Stimulated activated CD4-positive, alpha-beta T cell treated with anti-CD3 and anti-CD28 coated beads, Interleukin-1b, Interleukin-23, amount 100 ng/mL, for 1 hour (primary cell): ENCODE measurements at places on chromosomes 12 and 14.

DNA sequence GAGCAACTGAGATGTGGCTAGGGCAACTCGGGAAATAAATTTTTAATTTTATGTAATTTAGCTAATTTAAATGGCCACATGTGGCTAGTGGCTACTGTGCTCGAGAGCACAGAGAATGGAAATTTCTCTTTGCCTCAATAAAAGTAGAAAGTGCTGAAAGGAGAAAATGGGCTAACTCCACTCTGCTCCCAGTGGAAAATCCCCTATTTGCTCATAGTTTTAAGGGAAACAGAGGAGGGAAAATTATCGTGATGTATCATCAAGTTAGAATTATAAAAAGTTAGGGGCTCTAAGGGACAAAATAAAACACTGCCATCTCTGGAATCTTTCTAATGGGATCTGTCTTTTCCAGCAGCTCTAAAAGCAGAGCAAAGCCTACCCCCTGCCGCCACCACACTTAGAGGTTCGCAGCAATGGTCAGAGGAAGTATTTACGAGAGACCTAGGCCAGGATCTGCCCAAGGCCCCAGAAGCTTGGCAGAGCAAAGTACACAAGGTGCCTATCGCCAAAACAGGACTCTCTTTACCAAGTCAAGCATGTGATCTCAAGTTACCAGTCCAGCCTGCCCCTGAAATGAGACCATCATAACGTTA lies 220.7 kb downstream of the PPM1H start:
- DNase-seq: no peak

- DNase-seq: no peak
These were observed 12.2 kb downstream of the JDP2 start for GRCh38 chr14:75439989-75440388.

GRCh38 chr12:107624493-107624892 lies 61.1 kb upstream of the PWP1 start:
- no peak for DNase-seq

DNA sequence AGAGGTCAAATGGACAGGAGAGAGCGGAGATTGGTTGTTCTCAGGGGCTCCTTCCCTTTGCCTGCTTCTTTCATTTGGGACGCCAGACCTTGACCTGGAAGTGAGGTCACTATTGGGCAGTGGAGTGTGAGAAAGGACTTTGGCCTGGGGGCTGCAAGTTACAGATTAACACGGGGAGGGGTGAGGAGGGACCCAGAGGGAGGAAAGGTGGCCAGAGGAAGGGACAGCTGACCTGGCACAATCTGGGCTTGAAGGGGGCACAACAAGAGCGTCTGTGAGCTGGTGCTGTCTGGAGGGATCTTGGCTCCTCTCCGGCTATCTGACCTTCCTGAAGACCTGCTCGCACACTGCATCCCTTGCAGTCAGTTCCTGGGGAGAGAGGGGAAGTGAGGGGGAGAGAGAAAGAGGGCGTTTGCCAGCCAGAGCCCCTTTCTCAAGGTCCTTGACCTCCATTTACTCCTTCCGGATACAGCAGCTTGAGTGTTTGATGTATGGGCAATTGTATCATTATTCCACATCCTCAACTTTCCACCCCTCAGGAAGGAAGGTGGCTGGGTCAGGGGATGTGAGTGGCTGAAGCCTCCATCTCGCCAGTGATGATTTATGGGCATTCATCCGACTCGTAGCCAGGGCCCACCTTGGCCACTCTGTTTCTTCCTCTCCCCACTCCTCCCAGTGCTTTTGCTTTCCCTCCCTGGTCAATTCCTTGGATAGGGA lies 4.7 kb downstream of the RBP5 start:
- no peak for DNase-seq

DNA sequence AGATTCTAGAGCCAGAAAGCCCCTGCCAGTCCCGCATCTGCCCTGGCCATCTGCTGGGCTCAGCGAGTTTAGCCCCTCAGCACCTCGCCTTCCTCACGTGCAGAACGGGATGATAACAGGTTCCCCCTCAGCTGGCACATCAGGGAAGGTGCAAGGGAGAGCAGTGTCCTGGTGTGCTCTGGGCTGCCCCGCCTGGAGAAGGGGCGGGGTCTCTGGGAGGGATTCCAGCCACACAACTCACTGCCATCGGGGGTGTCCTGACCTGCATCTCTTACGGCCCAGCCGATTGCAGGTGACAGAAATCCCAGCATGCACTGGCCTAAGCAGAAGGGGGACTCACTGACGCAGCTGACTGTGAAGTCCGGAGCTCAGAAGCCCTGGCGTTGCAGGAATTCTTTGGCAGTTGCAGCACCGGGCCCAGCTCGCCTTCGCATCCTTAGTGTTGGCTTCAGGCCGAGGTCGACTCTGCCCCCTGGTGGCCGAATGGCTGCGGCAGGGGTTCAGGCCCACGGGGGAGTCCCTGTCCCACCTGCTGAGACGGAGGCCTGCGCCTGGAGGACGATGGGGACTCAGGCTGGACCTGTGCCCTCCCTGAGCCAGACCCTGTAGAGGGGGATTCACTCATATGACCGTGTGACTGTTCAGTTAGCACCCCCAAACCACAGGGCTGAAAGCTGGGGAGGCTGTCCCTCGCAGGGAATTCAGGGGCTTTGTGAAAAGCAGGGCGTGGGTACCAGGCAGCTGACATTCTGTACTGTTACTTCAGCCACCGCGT lies 178.6 kb downstream of the ADGRD1 start:
- peak; percentile 72 for DNase-seq

GRCh38 chr14:99627510-99628381 lies 17.2 kb upstream of the HHIPL1 start:
- no peak for DNase-seq

DNA sequence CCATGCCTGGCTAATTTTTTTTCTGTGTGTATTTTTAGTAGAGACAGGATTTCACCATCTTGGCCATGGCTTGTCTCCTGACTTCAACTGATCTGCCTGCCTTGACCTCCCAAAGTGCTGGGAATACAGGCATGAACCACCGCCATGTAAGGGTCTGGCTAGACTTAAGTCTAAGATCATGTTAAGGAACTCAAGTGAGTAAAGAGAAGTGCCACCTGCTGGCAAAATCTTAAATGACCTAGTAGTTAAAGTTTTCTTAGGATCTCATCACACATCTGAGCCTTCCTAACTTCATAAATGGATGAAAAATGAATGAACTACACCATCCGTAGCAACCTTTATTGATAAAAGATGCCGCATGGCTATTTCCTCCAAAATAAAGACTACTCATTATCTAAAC lies 1.7 kb upstream of the C12orf56 start:
- DNase-seq: no peak

DNA sequence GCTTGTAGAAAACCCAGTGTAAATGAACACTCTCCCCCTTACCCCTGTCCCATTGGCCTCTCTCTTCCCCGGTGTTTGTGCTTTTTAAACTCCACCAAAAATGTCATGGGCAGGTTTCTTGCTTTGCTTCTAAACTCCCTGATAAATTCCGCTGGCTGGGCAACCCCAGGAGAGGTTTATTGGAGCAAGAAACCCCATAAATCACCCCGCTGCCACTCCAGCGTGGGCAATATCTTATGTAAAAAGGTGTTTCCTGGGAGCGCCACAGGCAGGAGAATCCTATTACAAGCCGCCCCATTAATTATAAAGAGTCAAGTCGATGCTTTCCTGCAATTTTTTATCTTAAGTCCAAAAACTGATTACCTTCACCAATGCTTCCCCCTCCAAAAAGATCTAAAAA lies 22.8 kb downstream of the LHX5 start:
- DNase-seq: no peak

- no peak for DNase-seq
These were observed 79.4 kb downstream of the LIN7A start for GRCh38 chr12:80858356-80858755.

GRCh38 chr12:30286345-30286926 lies 409.2 kb downstream of the IPO8 start:
- DNase-seq: no peak

- no peak for DNase-seq
These were observed 27.8 kb upstream of the BDKRB2 start for GRCh38 chr14:96176811-96177211.

DNA sequence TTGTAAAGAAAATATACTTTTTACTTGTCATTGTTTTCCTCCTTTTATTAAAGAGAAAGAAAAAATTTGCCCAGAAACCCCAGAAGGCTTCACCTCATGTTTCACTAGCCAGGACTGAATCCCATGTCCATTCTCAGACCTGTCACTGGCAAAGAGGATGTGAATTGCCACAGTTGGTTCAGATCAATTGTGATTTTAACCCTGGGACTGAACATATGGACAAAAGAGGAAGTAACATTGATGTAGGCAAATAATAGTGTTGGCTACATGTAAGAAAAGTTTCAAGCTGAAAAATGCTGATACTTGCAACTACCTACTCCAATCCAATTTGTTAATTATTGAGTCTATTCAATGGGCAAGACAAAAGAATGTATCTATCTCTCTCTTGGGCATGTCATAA lies 8.6 kb upstream of the CCDC196 start:
- DNase-seq: no peak

- no peak for DNase-seq
These were observed 977.9 kb downstream of the TMTC2 start for GRCh38 chr12:83664650-83665049.

- DNase-seq: no peak
These were observed 441.1 kb downstream of the PCNX1 start for GRCh38 chr14:71348394-71348793.

- DNase-seq: no peak
These were observed 42.5 kb upstream of the MYBPC1 start for GRCh38 chr12:101552277-101552676.

GRCh38 chr14:88140874-88141273 lies 135.9 kb downstream of the GPR65 start:
- DNase-seq: no peak

DNA sequence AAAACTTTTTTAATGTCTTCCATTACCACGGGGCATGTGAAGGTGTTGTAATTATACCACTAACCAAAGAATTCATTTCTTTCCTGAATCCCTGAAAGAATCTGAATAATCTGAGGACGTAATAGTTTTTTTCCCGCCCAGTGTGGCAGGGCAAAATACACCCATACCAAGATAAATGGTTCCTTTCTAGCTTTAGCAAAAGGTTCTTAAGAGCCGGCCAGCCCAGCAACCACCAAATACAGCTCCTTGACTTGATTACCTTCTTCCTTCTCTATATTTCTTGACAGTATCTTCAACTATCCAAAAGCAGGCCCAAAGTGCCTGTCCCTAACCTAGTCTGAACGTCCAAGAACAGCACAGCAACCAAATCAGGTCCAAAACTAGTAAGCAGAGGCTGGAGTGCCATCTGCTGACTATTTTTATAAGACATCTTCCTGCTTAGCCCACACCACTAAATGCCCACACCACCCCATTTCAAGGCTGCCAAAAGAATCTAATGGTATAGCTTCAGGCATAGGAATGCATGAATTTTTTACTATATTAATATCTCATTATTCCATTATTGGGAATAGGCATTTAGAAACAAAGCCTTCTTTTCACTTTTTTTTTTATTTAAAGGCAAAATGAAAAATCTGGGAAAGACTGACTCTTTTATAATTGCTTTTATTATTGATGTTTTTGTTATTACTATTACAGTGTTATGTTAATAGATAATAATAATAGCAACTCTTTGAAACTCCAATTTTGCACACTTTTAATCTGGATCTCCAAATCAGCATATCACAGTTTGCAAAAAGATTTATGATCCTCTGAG lies 524.4 kb downstream of the MED13L start:
- no peak for DNase-seq

DNA sequence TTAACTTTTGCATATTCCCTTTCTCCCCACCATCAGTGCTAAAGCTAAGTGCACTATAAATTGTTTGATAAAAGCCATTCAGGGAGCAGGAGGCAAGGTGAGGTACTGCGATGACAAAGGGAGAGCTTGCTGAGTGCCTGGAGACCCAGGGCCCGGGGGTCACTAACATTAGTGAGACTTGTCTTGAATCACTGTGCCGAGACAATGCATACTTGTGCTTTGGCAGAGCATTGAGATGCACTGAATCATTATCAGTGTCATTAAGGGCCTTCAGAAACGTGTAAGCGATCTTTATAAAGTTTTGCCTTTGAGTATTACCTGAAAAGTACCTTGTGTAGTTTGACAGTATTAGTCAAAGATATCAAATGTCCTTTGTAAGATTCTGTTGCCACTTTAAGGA lies 447.5 kb downstream of the PCNX1 start:
- DNase-seq: no peak

DNA sequence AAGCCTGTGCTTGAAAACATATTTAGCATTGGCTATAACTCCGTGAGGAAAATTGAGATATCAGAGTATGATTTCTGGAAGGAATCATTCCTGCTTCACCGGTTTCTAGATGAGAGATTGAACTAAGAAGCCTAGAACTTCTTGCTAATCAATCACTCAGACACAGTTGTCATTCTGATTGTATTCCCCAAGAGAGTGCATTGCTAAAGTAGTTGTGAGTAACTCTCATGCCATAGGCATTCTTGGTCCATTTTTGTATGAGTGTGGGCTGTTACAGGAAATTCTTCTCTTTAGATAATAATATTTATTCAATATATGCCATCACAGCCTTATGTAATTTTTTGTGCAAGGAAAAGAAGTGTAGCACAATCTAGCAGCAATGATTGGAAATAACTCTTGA lies 893.3 kb upstream of the MDGA2 start:
- no peak for DNase-seq

DNA sequence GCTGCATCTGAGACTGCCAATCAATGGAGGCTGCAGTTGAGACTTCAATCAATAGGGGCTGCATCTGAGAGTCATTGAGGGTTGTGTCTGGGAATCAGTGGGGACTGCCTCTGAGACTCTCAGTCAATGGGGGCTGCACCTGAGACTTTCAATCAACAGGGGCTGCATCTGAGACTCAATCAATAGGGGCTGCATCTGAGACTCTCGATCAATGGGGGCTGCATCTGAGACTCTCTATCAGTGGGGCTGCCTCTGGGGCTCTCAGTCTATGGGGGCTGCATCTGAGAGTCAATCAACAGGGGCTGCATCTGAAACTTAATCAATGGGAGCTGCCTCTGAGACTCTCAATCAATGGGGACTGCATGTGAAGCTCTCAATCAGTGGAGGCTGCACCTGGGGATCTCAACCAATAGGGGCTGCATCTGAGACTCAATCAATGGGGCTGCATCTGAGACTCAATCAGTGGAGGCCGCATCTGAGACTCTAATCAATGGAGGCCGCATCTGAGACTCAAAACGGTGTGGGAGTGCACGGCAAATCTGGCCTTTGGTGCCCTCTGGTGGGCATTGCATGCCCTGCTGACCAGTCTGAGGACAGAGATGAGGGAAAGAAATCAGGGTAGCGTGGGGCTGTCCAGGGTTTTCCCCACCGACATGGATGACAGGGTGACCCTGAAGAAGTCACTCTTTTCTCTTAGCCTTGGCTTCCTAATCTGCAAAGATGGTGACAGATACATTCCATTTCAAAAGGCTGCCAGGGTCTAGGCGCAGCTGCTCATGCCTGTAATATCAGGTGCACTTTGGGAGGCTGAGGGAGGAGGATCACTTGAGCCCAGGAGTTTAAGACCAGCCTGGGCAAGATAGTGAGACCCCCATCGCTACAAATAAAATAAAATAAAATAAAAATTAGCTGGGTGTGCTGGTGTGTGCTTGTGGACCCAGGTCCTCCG lies 41.3 kb upstream of the EIF5 start:
- DNase-seq: peak; percentile 56

DNA sequence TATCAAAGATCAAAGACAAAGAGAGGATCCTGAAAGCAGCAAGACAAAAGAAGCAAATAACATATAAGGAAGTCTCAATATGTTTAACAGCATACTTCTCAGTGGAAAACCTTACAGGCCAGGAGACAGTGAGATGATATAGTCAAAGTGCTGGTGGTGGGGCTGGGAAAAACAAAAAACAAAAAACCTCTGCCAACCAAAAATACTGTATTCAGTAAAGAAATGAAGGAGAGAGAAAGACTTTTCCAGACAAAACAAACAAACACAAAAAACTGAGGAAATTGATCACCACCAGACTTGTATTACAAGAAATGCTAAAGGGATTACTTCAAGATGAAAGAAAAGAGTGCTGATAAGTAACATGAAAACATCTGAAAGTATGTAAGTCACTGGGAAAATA lies 221.2 kb downstream of the ADGRD1 start:
- DNase-seq: no peak
